ENCODE measurements at places on chromosomes 7 and 10. TPM values are rescaled to one million over a fixed set of nuclear protein-coding genes. Genes with fewer than 3 reads are reported as not detected.

DNA sequence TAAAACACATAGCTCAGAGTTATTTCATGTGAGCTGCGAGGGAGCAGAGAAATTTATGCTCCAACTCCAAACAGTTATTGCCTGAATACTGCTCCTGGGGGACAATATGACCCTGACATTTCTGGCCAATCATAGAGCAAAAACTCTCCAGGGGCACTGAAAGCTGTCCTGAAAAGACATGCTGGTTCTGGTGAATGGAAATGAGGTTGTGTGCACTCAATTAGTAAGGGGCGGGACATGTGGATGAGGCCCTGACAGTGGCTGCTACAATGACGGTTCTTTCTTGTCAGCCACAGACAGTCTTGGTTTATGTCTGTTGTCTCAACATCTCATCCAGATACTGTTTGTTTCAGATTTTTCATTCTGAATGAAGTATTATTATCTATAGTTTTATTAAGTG is 151.8 kb downstream of the TWIST1 start:
- no peak for DNase-seq

DNA sequence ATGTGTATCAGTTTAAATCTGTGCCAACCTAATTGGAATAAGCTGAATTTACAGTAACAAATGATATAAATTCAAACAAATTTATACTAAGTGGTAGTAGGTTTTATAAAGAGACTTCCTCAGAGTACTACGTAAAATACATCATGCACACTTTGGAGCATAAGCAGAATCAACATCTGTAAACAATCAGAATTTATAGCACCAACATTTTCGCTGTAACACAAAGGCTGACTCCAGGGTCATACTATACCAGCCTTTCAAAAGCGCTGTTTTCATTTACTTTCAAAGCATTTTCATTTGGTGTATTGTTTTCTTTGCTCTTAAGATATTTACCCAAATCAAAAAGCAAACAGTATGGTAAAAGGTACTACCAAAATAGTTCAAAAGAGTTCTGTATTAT is 29.3 kb upstream of the TMEM168 start:
- DNase-seq = no peak

DNA sequence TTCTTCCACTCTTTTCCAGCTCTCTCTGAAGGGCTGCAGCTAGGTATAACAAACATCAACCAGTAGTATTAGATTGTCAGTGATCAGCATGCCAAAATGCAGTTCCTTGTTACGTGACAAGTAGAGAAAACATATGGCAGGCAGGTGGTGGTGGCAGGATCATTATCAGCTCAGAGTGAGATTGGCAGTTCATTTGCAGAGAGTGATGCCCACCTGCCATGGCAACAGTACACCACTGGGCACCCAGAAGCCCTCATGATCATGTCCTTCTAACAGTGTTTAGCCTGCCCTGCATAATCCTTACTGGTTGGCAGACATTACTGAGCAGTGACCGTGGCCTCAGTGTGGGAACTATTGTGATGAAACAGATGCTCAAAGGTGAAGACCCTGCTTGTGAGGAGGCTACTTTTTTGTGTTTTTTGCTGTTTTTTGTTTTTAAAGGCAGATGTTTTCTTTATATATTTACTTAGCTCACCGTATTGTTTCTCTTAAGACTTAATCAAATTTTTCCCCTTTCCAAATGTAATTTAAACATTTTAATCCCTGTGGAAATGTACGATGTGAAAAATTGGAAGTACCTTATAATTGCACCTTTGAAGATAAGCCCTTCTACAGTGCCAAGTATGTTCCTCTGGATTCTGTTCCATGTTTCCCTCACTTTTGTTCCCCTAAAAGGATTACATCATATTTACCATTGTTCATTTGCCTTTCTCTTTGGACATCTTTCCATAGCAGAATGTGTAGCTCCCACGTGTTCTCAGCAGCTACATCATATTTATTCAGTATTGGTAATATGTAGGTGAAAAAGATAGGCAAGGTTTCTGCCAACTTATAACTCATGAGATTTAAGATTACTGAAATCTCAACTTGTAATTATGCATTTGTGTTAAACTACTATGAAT is 179.6 kb downstream of the SND1 start:
- DNase-seq = no peak

GRCh38 chr10:124414076-124414475 is 4.6 kb downstream of the OAT start:
- DNase-seq = no peak

GRCh38 chr7:142961973-142962926 is at the start of gene KEL:
Gene KEL, minus strand, starts transcription at chr7:142962363. Its CDS starts 157 bp downstream, at chr7:142962206.
- DNase-seq = no peak

- no peak for DNase-seq
Measured at GRCh38 chr10:62045765-62046521, 144.4 kb downstream of the ARID5B start.

The GPC2 gene
- 2.9 TPM for total RNA-seq

The SORCS1 gene
- total RNA-seq = 0.20 TPM

The LRRC72 gene
- not detected for total RNA-seq

The SYT15B gene
- 0.07 TPM for total RNA-seq
